ENCODE measurements at places on chromosomes 7 and 10. TPM values are rescaled to one million over a fixed set of nuclear protein-coding genes. Genes with fewer than 3 reads are reported as not detected.

CPED1 gene
- 58.6 TPM for total RNA-seq

BAIAP2L1 gene
- 55.8 TPM for total RNA-seq

NXPH1 gene
- total RNA-seq = 0.95 TPM

PPP1R3C gene
- total RNA-seq = 47.6 TPM

ANKRD30A gene
- not detected for total RNA-seq

EBF3 gene
- 1.8 TPM for total RNA-seq

SYT15B gene
- total RNA-seq = 0.23 TPM

ASIC3 gene
- 4.4 TPM for total RNA-seq

EGFR gene
- 87.3 TPM for total RNA-seq

ITGA8 gene
- 2.4 TPM for total RNA-seq
